ENCODE measurements at places on chromosomes 7 and 10.

GRCh38 chr7:30992414-30992813 lies 28.7 kb downstream of the GHRHR start:
- no peak for DNase-seq

GRCh38 chr10:35445150-35445884 lies 109.0 kb downstream of the CCNY start:
- DNase-seq = no peak

GRCh38 chr7:35905555-35905954 lies 104.7 kb downstream of the SEPTIN7 start:
- DNase-seq = no peak

DNA sequence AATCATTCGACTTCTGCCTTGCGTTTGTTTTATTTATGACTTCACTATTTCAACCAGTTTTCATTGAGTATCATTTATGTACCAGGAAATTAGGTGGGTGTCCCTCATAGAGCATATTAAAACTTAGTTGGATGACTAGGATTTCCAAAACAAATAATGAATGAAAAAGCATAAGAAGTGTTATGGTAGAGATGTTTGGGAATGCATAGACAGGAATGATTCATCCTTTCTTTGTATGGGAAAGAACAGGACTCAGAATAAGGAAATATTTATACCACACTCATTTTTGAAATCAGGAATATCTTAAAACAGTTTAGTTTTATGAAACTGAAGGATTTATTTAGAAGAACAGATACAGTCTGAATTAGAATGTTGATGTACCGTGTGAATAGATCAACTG lies 315.7 kb downstream of the EXOC4 start:
- no peak for DNase-seq

- no peak for DNase-seq
These were observed 4.7 kb downstream of the LRWD1 start for GRCh38 chr7:102469351-102469971.

DNA sequence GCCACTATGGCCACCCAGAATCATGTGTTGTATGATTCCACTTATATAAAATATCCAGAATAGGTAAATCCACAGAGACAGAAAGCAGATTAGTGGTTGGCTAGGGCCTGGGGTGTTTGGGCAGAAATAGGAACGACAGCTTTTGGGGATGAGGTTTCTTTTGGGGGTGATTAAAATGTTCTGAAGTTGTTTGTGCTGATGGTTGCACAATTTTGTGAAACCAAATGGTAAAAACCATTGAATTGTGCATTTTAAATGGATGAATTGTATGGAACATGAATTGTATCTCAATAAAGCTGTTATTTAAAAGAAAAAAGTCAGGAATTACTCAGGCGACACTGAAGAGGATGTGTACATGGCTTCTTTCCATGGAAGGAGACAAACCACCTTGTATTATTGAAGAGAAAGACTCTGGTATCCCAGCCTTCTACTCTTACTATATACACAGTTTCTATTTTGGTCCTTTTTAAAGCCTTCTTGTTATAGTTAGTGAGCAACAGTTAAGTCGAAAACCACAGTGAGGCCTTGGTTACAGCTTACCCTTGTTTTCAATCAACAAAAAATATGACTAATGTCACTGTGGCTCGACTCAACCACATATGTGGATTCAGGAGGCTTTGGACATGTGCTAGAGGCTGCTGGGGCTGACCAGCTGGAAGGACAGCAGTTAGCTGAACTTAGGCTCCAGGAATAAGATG lies 57.1 kb upstream of the KMT2E start:
- DNase-seq = no peak

DNA sequence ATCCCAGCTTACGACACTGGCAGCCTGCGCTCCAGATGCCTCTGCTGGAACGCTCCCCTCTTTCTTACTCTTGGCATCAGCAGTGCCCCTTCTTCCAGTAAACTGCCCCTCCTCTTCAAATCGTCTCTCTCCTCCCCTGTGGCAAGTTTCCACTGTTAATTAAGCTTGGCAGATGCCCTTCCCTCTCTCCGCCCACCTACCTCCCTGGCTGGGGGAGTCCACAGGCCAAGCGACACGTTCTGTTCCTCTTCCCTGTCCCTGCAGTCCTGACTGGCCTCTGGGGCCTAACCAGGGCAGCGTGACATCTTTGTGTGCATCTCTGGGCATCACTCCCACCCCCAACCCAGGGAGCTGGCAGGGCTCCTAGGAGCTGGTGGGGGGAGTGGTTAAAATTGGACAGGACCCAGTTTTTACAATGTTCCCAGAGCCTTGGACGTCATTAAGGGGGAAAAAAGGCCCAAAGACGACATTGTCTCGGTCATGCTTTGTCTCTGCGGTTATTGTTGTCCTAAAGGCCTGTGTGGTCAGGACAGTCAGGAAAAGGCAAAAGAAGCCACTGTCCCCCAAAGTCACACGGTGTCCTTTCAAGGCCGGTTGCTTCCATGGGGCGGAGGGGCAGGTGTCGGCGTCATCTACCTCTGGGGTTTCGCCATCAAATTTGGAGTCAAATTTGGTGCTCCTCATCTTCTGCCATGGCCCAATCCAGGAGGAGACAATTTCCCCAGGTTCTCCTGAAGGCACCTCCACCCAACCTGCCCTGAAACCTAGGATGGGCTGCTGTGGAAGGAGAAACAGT lies 54.2 kb downstream of the DLG5 start:
- DNase-seq = no peak

DNA sequence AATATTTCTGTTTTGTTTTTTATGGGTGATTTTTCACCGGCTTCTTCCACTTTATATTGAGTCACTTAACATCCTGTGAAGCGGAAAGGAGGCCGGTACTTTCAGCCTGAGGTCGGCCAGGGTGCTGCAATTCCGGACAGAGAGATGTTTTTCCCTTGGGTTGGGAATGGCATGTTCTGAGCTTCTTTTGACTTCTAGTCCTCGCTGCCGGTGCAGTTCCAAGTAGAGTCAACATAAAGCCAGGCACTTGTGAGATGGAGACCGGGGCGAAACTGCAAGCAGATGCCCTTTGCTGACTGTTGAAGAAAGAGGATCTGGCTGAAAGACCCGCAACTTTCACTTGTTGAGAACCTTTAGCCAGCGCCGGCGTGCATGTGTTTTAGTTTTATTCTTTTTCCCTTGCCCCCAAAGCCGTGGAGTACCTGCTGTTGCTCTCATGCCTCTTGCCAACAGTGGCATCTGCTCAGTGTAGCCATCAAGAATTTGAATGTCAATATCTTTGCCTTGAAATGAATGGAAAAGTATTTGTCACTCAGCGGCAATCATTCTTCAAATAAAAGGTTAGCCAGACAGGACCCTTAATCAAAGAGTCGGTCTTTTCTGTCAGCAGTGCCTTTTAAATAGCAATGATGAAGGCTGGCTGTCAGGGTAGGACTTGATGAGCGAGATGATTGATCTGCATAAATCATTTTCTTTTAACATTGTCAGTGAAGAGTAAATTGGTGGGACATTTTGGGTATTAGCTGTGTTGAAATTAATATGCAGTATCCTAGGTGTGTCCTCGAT lies 351.2 kb downstream of the LRMDA start:
- DNase-seq = no peak

All from activated gamma-delta T cell treated with anti-CD3 and anti-CD28 coated beads, Interleukin-2, amount 50 U/mL, for 16 hours (primary cell).